Retinal pigment epithelial cell (primary cell): ENCODE measurements at places on chromosomes 3 and 15.
A peak's percentile ranks its signal among the peaks of the same experiment; 100 is the strongest.

- DNase-seq = no peak
Measured at GRCh38 chr15:88072598-88073390, 183.7 kb downstream of the NTRK3 start.

GRCh38 chr3:129226374-129226773 lies 23.0 kb upstream of the COPG1 start:
- DNase-seq = peak; percentile 49

DNA sequence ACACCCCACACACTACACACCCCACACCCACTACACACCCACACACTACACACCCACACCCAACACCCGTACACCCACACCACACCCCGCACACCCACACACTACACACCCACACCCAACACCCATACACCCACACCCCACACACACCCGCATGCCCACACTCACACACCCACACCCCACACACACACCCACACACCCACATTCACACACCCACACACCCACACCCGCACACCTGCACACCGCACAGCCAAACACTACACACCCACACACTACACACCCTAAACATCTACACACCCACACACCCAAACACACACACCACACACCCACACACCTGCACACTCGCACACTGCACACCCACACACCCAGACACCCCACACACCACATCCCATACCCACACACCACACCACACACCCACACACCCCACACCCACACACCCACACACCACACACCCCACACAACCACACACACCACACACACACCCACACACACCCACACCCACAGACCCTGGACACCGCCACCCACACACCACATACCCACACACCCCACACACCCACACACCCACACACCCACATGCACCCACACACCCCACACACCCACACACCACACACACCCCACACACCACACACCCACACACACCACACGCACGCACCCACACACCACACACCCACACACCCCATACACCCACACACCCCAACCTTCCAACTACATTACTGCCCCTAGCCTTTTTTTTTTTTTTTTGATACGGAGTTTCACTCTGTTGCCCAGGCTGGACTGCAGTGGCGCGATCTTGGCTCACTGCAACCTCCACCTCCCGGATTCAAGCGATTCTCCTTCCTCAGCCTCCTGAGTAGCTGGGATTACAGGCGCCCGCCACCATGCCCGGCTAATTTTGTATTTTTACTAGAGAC lies 16.9 kb downstream of the CEP19 start:
- DNase-seq = no peak

GRCh38 chr3:72590732-72591221 lies 257.5 kb downstream of the SHQ1 start:
- no peak for DNase-seq

DNA sequence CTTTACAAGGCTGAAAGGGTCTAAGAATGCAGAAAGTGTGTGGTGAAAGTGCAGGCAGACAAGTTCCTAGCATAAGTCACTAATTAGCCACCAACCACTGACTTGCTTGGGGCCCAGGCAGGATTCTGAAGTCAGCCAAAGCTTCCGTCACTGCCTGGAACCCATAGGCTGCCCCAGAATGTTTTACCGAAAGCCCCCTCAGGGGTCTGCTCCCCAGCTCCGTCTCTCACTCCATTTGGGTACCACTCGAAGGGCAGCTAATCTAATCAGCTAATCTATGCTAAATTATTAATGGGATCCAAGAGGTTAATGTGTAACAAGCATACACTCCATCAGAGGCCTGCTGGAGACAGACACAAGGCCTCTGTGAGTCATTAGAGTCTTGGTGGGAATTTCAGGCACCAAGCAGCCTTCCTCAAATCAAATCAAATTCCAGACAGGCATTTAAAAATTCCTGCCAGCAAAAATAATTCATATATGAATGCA lies 13.2 kb downstream of the ADAMTS9 start:
- peak; percentile 94 for DNase-seq

- DNase-seq = no peak
Measured at GRCh38 chr15:89091627-89092220, 3.5 kb downstream of the ABHD2 start.

- DNase-seq = no peak
Measured at GRCh38 chr3:32423956-32424557, 32.4 kb downstream of the CMTM7 start.

DNA sequence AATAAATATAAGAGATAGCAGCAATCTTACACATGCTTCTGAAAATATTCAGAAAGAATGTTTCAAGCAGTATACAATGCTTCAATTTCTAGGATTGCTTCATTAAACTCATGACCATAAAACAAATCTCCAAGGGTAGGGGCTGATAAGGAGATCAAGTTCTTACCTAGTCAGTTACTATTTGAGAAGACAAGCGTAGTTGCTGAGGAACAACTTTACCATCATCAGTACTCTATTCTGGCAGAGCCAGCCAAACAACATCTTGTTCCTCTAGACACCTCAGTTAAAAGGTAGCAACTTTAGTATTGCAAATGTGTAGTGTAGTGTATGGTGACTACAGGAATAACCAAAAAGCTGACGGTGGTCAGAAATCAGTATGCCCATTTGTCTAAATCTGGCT lies 85.4 kb upstream of the CHRM5 start:
- DNase-seq = no peak

DNA sequence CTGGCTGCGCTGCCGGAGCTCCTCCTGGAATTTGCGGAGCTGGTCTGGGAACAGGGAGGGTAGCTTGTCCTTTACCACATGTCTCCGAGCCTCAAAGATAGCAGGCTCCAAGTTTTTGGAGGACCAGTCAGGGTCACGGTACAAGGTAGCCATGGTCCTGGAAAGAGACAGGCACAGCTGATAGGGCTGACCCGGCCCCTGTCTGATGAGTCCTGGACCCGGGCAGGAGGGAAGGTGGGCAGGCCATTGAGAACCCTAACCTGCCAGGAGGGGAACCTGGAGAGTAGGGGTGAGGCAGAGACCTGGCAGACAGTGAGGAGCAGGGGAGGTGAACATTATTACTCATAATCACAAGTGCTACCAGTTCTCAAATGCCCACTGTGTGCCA lies 20.4 kb upstream of the EHD4 start:
- no peak for DNase-seq

DNA sequence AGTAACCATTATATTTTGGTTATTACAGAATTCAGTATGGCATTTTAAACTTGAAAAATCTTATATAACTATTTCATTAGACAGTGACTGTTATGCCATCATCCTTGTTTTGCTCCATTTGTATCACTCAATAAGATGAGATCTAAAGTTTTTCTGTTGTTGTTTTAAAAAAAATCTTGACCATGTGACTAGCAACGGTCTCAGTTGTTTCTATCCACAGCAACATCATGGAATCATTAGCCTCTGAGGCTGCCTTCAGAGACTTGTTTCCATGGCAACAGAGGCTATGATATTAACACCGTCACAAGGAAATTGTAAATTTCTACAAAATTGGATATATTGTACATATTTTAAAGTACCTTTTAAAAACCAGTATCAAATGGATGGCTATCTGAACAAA lies 129.8 kb downstream of the DLG1 start:
- peak; percentile 66 for DNase-seq

- no peak for DNase-seq
Measured at GRCh38 chr3:114361391-114361790, 67.6 kb downstream of the TIGIT start.
